CD4-positive, alpha-beta T cell treated with Interleukin-10 for 1 hour (primary cell): ENCODE measurements at places on chromosomes 12 and 14.

DNA sequence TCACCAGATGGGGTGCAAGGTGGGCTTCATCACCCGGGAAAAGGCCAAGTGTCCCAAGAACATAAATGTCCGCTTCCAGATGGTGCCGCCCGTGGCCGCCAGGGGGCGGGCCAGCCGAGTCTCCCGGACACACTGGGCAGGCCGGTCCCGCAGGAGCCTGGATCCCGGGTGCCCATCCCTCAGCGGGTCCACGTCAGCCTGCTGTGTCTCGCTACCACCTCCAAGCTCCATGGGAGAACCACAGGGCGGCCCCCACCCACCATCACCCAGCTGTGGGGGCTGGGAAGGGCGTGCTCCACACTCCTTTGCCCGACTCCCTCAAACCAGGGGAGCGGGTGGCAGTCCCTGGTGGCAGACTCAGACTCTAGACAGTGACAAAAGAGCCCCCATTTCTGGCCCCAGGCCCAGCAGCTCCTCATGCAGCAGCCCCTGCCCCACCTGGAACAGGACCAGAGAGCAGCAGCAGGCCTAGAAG, 22.0 kb upstream of the NUDT14 start:
- peak; percentile 62 for DNase-seq

DNA sequence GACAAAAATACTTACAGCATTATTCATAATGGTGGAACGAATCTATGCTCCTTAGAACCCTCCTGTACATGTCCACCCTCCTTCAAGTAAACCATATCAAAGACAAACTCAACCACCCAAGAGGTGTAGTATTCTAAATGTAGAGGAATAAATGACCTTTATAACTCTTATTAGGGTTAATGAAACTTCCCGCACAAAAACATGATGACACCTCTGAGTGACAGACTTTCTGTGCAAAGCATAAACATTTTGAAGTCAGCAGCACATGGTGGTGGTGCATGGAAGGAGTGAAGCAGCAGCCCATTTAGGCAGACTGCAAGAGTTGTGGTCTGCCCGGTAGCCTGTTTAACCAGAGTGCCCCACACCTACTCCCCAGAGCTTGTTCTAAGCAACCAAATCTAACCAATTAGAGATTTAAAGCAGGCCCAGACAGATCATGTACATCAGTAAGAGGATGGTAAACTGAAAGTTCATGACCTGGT, 615 bp upstream of the ASB8 start:
- no peak for DNase-seq

DNA sequence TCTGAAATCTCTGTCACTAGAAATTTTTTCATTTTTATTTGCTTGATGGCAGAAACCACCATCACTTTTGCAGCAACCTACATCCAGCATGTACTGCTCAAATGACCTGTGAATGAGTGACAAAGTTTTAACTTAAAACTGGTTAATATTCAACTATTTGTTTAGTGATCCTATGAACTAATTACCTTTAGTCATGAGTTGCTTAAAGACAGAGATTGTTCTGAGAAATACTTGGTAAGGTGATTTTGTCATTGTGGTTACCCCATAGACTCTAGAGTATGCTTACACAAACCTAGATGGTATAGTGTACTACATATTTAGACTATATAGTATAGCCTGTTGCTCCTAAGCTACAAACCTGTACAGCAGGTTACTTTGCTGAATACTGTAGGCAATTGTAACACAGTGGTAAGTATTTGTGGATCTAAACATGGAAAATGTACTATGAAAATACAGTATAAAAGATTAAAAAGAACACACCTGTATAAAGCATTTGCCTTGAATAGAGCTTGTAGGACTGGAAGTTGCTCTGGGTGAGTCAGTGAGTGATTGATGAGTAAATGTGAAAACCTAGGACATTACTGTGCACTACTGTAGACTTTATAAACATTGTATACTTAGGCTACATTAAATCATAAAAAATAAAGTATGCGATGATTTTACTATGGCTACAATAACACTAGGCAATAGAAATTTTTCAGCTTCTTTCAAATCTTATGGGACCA, 256.6 kb upstream of the PPFIA2 start:
- DNase-seq, result no peak

DNA sequence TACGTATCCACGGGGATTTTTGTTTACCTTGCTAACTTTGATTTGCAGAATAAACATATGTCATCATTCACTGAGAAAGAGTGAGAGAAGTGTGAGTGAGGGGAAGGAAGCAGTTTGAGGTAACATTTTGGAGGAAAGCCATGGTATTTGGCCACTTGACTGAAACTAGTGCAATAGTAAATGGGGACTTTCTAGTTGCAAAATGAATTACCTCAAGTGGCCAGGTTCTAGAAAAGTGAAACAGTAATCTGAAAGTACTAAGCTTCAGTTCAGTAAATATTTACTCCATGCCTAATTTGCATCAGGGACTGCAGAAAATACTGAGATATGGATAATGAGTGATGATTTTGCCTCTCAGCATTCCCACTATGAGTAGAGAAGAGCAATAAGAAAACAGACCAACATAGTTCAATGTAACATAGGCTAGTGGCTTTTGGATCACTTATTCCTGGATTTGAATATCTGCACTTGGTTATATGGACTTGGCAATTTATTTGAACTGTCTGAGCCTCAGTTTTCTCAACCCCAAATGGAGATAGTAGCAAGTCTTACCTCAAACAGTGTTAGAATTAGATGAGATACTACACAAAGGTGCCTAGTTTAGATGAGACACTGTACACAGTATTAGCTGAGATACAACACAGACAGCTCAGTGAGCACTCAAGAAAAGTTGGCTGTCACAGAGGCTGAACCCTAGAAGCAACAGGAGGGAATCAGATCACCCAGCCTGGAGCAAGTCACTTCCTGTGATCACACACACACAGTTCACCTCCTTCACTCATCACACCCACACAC, 439.1 kb downstream of the NPAS3 start:
- DNase-seq, result no peak

DNA sequence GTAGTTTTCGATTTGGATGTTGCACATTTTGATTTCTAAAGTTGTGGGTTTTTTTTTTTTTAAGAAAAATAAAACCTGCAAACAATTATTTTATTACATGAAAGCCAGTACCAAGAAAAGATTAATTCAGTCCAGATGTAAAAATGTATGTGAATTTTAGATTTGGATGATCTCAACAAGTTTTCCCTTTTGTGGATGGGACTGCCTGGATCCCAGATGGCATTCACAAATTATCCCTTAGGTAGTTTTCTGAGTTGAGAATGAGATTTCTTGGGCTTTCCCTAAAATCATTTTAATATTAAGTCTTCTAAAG, 2.8 kb downstream of the FRMD6 start:
- DNase-seq, result no peak

- DNase-seq, result no peak
Observed at GRCh38 chr12:47754881-47755280, 3.8 kb downstream of the RAPGEF3 start.

- no peak for DNase-seq
Observed at GRCh38 chr14:90556012-90556477, 159.2 kb downstream of the CALM1 start.

DNA sequence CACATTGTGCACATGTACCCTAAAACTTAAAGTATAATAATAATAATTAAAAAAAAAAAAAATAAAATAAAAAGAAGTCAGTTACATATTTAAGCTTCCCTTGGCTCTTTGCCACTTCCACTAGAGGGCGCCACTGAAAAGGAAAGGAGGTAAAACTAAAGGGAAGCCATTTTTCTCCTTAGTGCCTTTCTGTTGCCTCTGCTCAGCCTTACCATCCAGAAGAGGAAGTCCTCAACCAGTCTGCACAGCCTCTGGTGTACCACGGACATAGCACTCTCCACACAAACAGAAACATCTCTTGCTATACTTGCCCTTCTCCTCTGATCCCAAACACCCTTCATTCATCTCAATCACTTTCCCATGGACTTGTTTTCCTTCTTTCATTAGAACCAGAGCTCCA, 169.0 kb upstream of the EEA1 start:
- peak; percentile 70 for DNase-seq

DNA sequence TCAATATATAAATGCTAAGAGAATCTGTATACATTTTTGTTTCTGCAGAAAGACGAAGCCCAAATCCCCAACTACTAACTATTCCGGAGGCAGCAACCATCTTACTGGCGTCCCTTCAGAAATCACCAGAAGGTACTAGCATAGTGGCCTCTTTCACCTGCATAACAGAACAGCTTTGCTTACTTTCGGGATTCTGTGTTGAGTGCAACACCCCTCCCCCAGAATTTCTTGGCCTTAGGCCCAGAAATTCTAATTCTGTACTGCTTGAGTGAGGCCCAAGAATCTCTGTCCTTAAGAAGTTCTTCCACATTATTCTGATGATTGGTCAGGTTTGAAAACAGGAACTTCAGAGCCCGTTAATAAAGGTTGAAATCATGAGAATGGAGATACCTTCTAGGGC, 2.9 kb downstream of the SPX start:
- DNase-seq, result no peak

- DNase-seq, result no peak
Observed at GRCh38 chr14:92409043-92409442, 86.1 kb downstream of the SLC24A4 start.

- DNase-seq, result no peak
Observed at GRCh38 chr12:46084666-46085631, 94.6 kb upstream of the SCAF11 start.

DNA sequence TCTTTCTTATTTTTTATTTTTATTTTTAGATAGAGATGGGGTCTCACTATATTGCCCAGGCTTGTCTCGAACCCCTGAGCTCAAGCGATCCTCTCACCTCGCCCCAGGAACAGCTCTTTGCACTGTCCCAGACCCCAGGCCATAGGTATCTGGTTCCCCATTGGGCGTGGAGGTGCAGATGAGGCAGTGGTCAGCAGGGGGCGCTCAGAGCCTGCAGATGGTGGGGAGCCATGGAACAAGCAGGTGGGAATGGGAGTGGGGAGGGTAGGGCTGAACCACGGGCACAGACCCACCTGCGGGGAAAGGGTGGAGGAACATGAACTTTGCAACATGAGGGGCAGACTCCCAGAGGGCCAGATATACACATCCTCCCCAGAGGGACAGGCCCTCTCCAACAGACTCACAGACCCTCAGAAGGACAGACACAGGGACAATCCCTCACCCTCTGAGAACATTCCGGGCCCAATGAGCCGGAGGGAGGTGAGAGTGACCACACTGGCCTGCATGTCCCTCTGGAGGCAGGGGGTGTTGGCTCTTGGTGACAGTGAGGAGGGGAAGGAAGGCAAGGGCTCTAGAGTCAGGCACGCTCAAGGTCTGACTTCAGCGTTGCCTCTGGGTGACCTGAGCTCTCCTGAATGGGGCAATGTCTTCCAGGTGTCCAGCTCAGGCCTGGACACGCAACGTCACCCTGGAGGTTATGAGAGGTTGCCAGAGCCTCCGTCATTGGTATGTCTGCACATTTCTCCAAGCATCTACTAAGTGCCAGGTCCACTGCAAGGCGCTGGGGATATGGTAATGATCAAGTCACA, 34.9 kb downstream of the KRT80 start:
- DNase-seq, result peak; percentile 78

GRCh38 chr14:35900741-35901140, 74.6 kb downstream of the BRMS1L start:
- no peak for DNase-seq

GRCh38 chr14:90850487-90850886, 34.3 kb upstream of the TTC7B start:
- no peak for DNase-seq

- no peak for DNase-seq
Observed at GRCh38 chr14:61121355-61121787, 140.3 kb downstream of the SLC38A6 start.

- no peak for DNase-seq
Observed at GRCh38 chr14:19920021-19920657, at the start of gene OR4K5. OR4K5 (plus strand) TSS chr14:19920607; CDS start chr14:19920607, 0 bp downstream.

GRCh38 chr12:62689042-62689839, 222.6 kb downstream of the MON2 start:
- DNase-seq, result no peak

- DNase-seq, result no peak
Observed at GRCh38 chr12:68559246-68559645, 51.5 kb upstream of the RAP1B start.

DNA sequence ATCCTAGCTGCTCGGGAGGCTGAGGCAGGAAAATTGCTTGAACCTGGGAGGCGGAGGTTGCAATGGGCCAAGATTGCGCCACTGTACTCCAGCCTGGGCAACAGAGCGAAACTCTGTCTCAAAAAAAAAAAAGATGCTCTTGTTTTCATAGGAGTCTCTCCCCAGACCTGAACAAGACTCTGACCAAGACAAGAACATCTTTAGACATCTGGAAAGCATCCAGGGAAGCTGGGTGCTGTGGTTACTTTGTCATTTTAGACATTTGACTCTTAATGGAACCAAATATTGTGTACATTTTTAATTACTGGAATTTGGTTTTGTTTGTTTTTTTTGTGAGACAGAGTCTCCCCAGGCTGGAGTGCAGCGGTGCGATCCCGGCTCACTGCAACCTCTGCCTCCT, 21.1 kb upstream of the ATF1 start:
- no peak for DNase-seq

- no peak for DNase-seq
Observed at GRCh38 chr14:23136566-23137133, 17.6 kb upstream of the CEBPE start.

DNA sequence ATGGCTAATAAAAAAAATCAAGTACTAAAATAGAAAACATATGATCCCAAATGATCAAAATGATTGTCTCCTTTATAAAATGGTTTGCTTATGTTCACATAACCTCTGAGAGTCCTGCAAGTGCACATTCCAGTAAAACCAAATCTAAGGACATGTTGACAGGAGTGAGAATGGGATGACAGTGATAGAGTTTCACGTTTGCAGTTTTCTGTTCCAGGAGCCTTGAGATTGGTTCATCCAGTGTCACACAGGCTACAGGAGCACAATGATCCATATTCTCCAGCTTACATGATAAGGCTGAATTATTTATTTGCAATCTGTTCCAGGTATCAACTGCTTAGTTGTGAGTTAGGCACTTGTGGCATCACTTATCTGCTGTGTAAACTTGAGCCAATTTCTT, 1.5 kb upstream of the GYS2 start:
- DNase-seq, result no peak

- DNase-seq, result no peak
Observed at GRCh38 chr12:66380769-66381535, 78.7 kb downstream of the HELB start.

- DNase-seq, result peak; percentile 32
Observed at GRCh38 chr12:56020423-56021184, at the start of gene IKZF4. IKZF4 (plus strand) TSS chr12:56021043; CDS start chr12:56021494, 451 bp downstream.

- DNase-seq, result no peak
Observed at GRCh38 chr14:94284221-94284620, 8.8 kb downstream of the SERPINA10 start.

GRCh38 chr14:70893062-70893845, 14.0 kb upstream of the PCNX1 start:
- no peak for DNase-seq
